ENCODE measurements at places on chromosomes 6 and 20.

DNA sequence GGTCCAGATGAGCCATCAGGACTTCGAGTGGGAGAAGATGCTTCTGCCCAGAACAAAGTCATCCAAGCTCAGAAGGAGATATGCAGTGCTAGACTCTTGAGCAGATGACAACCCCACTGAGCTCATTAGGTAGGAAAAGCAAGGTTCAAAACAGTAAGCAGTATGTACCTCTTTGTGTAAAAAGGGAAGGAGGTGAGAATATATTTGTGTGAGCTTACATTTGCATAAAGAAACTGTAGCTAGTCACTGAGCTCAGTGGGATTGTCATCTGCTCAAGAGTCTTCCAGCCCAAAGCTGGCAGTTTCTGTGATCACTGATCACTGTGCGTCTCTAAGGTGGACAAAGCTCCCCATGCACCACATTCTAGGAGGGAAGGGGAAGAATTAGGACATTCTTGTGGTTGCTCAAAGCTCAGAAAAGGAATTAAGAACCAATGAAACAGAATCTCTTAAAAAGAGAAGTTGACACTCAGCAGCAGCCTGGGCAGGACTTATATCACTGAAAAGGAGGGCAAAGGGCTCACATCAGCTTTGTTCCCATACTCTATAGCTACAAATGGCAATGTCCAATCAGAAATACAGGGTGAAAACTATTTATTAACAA, 90.0 kb upstream of the MAFB start:
- ATAC-seq, result no peak

DNA sequence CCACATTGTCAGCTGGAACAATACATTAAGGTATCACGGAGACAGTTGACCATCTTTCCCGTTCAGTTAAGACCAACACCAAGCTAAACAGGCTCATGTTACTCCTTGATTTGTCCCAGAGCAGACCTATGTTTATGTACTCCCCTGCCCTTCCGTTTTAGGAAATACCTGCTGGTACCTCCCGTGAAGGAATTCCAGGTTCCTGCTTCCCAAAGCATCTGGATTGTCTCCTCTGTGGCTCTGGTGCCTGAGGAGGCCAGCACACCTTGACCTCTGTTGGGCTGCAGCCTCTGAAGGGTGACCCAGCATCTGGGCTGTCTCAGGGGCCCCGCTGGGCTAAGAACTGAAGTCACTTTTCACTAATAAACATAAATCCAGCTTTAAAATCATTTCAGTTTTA, 647.8 kb upstream of the MARCKS start:
- ATAC-seq, result no peak

GRCh38 chr6:166768761-166769160, 141.7 kb upstream of the RPS6KA2 start:
- no peak for ATAC-seq

GRCh38 chr6:148348335-148348734, 5.7 kb downstream of the SASH1 start:
- no peak for ATAC-seq

- peak; percentile 17 for ATAC-seq
Observed at GRCh38 chr6:52210227-52210626, 24.1 kb downstream of the IL17A start.

DNA sequence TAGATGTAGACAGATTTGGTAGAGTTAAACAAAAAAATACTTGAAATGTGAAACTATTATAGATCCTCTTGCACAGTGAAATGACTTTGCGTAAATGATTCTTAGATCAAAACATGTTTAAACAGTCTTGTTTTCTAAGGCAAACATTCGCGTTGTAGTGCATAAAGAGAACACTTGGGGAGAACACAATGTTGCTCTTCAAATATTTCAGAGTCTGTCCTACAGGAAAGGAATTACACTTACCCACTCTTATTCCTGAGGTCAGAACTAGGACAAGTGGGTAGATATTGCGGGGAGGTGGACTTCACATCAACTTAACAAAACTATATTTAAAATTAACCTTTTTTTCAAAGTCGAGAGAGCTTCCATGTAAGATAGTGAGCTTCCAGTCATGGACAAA, 183.5 kb upstream of the PCSK2 start:
- no peak for ATAC-seq

- ATAC-seq, result no peak
Observed at GRCh38 chr6:44594481-44594880, 207.0 kb downstream of the CDC5L start.

DNA sequence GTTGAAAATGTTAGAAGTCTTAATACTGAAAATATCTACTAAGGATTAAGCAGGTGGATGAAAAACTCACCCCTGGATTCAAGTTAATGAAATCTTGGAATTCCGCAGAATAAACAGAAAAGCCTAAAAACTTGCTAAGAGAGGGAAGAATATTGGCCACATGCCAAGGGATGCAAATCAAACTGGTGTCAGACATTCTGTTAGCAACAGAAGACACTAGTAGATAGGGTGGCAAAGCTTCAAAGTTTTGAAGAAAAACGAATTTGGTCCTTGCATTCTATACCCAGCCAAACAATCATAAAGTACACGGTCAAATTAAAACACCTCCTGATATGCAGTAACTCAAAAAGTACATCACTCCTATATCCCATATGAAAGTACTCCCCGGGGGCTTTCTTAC, 77.1 kb upstream of the ADTRP start:
- ATAC-seq, result no peak

Data from activated T-helper 17 cell treated with anti-CD3 and anti-CD28 coated beads, Interleukin-2, amount 50 U/mL, for 72 hours (primary cell).